ENCODE measurements at places on chromosomes 11 and 22.

GRCh38 chr11:88359541-88359940, 22.0 kb upstream of the CTSC start:
- no peak for DNase-seq

DNA sequence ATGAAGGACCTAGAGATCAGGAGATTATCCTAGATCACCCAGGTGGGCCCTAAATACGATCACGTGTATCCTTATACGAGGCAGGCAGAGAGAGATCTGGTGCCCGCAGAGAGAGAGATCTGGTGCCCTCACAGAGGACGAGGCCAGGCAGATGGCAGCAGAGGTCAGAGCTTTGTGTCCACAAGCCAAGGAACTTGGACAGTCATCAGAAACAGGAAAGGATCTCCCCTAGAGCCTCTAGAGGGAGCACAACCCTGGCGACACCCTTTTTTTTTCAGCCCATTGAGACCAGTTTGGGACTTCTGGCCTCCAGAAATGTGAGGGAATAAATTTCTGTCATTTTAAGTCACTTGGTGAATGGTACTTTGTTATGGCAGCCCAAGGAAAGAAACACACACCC, 25.5 kb upstream of the TIMP3 start:
- DNase-seq, result no peak

DNA sequence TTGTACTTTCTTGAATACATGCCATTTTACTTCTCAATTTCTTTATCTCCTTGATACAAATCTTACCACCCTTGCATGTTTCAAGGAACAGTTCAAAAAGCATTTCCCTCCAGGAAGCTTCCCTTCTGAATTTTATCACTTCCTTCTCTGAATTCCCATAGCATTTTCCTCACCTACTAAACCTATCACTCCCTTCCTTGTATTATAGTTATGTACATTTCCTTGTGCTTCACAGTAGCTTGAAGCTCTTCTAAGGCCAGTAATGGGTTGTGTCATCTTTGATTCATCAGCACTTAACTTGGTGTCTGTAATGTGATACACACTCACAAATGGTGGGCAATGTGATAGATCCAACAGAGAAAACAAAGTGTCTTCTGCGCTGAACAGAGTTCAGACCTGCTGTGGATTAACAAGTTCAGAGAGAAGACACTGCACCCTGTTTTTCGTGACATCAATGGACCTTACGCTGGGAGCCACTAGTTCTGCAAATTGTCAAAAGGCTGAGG, 127.5 kb downstream of the CCDC81 start:
- no peak for DNase-seq

- DNase-seq, result no peak
Observed at GRCh38 chr11:94581926-94582325, 14.8 kb downstream of the PIWIL4 start.

DNA sequence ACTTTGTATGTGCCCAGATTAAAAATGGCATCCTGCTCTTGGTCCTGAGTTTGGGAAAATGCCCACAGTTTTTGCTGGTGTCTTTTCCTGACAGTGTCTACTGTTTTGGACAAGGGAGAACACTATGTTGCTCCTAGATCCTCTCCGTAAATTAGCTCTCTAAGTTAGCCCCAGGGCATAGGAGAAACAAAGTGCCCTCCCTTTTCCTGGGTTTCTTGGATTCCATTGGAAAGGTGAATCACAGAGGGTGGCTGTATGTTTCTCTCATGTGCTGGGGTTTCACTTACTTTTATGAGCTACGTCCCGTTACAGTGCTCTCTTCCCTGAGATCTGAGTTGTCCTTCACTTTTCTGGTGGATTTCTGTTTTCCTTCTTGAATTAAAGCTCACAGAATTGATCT, 782.8 kb downstream of the CNTN5 start:
- no peak for DNase-seq

DNA sequence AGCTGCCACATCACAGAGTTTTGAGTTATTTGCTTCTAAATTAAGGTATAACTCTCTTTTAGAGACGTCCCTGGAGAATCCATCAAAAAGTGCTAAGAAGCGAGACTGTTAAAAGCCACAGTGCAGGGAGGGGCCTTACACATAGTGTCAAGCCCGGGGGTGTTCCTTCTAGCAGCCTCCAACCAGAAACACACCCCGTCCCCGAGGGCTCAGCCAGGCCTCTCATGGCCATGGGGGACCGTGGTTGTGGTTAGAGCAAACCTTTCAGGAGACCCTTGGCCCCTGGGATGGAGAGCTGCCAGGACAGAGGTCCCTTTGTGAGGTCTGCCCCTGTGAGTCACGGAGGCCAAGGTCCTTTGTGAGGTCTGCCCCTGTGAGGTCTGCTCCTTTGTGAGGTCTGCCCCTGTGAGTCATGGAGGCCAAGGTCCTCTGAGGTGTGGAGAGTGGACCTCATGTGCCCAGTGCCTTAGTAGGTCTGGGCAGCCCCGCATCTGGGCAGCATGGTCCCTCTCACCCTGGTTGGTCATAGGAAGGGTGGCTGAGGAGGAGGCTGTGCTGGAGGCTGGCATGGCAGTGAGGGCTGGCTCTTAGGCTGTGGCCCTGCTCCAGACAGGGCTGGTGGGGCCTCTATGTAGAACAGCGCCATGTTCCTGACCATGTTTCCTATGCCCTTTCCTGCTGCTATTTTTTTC, 5.4 kb downstream of the GNAZ start:
- no peak for DNase-seq

DNA sequence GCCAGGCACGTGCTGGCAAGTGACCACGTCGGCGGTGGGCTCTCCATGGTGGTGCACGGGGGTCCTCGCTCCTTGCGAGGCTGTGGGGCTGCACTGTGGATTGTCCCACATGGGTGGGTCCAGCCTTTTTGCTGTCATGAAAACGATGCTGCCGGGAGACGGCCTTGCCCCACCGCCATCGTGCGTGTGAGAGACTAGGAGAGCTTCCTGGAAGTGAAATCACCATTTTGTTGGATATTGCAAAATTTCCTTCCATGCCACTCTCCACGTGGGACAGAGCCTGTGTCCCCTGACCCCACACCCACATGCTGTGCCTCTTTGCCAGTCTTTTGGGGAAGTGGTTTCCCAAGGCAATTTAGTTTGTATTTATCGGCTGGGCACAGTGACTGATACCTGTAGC, 18.2 kb upstream of the GRAMD4 start:
- DNase-seq, result no peak

DNA sequence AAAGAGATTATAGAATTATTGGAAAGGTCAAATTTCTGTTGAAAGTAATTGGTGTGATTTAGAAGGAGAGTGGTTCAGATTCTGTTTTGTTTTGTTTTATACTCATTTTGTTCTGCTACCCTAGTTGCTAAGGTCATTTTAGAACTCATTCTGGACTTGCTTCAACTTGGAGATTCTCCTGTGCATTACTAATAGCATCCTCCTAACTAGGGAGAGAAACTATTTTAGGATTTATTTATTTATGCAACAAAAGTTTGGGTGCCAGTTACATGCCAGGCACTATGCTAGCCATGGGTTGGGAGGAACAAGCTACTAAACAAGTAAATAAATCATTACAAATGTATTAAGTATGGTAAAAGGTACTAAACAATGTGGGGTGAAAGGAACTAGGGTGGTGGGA, 84.0 kb downstream of the YAP1 start:
- DNase-seq, result no peak

DNA sequence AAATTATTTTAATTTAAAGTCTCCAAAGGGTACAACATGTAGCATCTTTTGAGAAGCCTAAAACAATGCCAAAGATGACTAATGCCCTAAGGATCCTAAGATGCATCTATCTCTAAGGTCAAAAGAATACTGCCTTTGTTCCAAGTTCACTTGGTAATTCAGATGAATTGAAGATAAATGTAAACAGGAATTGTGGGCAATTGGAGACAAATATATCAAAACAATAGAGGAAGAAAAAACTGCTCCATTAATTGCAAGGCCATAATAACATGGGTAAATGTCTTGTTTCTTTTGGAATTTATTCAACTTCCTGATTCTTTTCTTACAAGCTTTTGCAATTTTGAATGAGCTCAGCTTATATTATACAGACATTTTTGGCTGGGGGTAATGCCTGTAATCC, 338.6 kb downstream of the TTC28 start:
- no peak for DNase-seq

GRCh38 chr11:117554601-117555333, 227.1 kb downstream of the CEP164 start:
- DNase-seq, result no peak

GRCh38 chr11:69601011-69601975, 39.7 kb upstream of the CCND1 start:
- no peak for DNase-seq

DNA sequence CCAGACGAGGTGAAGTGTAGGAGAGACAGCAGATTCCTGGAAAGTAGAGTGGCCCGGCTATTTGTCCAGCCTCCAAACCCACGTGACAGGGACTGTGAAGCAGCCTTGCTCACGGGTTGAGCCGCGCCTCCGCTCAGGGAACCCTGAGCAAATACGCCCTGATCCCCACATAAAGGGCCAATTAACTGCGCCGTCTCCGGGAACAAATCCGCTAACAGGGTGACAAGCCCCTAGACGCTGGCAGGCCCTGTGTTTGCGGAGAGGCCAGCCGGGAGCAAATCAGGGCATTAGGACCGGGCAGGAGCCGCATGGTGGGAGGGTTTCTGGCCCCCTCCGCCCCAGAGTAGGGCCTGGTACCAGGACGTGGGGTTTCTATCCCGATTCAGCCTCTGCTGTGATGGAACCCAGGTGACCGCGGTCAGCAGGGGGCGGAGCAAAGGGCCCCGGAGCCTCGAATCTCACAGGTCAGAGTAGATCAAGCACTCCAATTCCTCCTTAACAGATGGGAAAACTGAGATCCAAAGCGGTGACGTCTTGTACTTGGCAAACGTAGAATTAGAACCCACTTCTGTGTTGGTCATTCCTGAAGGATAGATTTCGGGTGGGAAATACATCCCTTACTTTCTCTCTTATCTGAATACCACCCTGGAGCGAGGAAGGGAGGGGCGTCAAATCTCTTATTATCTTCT, 2.0 kb upstream of the ROBO3 start:
- DNase-seq, result no peak

DNA sequence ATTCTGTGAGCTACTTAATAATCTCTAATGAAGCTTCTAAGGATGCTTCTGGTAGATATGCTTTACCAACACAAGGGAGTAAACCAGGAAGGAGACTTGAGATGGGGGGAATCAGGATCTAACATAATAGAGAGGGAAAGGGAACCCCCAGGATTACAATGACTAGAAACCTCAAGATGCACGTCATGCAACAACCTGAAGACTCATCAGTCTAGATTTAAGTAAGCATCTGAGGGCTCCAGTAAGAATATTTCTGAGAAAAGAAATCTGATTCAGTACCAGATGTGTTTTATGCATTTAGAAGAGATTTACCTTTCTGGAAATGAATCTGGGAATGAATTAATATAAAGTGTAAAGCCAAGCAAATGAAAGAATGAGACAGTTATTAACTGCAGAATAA, 15.2 kb downstream of the KDM4D start:
- no peak for DNase-seq

- no peak for DNase-seq
Observed at GRCh38 chr11:117885777-117886176, 9.3 kb upstream of the FXYD6 start.

GRCh38 chr22:46047841-46048595, 71.1 kb upstream of the WNT7B start:
- no peak for DNase-seq

DNA sequence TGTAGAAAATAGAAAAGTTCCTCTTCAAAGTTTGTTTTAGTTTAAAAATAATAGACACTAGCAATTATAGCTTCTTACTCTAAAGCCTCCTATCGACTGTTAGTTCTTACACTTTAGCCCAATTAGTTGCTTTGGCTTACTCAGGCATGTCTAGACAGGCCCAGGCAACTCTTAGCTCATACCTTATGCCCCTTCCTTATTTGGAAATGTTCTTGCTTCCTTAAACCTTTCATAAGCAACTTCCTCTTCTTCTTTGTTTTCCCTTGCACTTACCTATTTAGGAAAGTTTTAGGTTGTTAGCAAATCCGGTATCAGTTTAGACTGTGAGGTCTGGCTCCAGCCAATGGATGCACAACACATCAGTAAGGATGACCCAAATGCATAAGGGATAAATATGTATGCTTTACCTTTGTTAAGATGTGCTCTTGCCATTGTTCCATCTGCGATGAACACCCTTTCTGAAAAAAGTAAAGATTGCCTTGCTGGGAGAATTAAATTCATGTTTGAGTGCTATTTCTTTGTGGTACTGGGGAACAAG, 1277.5 kb upstream of the CNTN5 start:
- no peak for DNase-seq

- peak; percentile 68 for DNase-seq
Observed at GRCh38 chr11:64743591-64744543, at the start of gene RASGRP2. Gene RASGRP2, minus strand, starts transcription at chr11:64744142. Its CDS starts 1,276 bp downstream, at chr11:64742866.

- no peak for DNase-seq
Observed at GRCh38 chr11:1829039-1829820, 5.6 kb upstream of the SYT8 start.

GRCh38 chr11:12270215-12270797, 107.1 kb upstream of the PARVA start:
- DNase-seq, result no peak

DNA sequence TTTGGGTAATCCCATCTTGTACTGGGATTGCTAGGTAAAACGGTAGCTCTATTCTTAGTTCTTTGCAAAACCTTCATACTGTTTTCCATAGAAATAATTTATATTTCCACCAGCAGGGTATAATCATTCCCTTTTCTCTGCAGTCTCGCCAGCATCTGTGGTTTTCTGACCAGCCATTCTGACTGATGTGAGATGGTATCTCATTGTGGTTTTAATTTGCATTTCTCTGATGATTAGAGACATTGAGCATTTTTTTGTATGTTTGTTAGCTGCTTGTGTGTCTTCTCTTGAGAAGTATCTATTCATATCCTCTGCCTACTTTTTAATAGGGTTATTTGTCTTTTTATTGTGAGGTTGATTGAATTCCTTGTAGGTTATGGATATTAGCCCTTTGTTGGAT, 220.9 kb downstream of the PGR start:
- DNase-seq, result no peak

DNA sequence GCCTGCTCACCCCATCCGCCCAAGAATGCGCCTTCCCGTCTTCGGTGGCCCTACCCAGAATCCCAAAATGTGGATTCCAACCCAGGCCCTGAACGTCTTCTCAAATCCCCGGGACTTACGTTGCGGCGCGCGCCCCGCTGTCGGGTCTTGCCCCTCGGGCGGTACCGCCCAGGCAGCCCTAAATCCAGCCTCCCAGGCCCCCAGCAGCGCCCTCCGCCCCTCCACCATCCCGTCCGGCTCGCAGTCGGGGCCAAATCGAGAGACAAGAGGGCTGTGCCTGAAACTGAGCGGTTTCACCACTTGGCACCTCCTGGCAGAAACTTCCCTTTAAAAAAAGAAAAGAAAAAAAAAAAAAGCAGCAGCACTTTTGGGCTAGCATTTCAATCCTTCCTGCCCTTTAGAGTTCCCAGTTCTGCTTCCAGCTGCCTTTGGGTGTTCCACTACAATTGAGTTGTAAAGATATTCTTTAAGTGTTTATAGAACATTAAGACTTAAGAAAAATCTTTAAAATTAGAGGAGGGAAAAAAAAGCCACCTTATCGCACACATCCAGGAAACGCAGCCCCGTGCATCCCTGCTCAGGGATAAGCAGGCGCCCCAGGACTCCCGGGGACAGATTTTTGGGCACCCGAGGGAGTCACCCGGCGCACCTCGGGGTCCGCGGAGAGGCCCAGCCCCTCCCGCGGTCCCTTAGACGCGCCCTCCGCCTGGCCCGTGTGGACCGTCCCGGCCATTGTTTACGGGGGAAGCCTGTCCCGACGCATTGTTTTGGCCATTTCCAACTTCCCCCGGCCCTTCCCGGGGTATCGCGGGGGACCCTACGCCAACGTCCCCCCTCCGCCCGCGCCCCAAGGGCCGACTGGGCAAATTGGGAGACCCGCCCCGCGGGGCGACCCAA, 57.6 kb downstream of the KCNJ4 start:
- DNase-seq, result no peak

GRCh38 chr11:8209208-8209807, 40.5 kb upstream of the RIC3 start:
- DNase-seq, result no peak

GRCh38 chr22:30857791-30858190, 110.8 kb downstream of the MORC2 start:
- no peak for DNase-seq
